ENCODE measurements at places on chromosomes 1 and 21. TPM values are rescaled to one million over a fixed set of nuclear protein-coding genes. Genes with fewer than 3 reads are reported as not detected.

GPR37L1 gene
- total RNA-seq = under 0.01 TPM

FCRL6 gene
- total RNA-seq = not detected

TM2D1 gene
- 56.0 TPM for total RNA-seq

LGR6 gene
- not detected for total RNA-seq

USP25 gene
- total RNA-seq = 27.1 TPM

LAMTOR5 gene
- total RNA-seq = 66.4 TPM

RASSF5 gene
- total RNA-seq = 5.2 TPM

TNFAIP8L2 gene
- total RNA-seq = not detected

CHIT1 gene
- 0.18 TPM for total RNA-seq

RGS7 gene
- under 0.01 TPM for total RNA-seq

IGSF5 gene
- total RNA-seq = not detected

ATP1A2 gene
- 0.65 TPM for total RNA-seq

SLC45A3 gene
- total RNA-seq = 2.1 TPM

ATP5PB gene
- 264 TPM for total RNA-seq

SERBP1 gene
- 171 TPM for total RNA-seq

SPRR2A gene
- total RNA-seq = not detected

PCBP3 gene
- 1.6 TPM for total RNA-seq

TAS1R1 gene
- total RNA-seq = not detected

TACSTD2 gene
- 0.14 TPM for total RNA-seq

ADAMTS4 gene
- total RNA-seq = 2.3 TPM

LAD1 gene
- not detected for total RNA-seq

LCE2A gene
- total RNA-seq = not detected

RBP7 gene
- not detected for total RNA-seq

NPHS2 gene
- total RNA-seq = not detected

EMC1 gene
- 89.0 TPM for total RNA-seq

IL22RA1 gene
- total RNA-seq = not detected

CRP gene
- not detected for total RNA-seq

MX2 gene
- 2.6 TPM for total RNA-seq

RHD gene
- not detected for total RNA-seq

NTMT2 gene
- not detected for total RNA-seq

CR1L gene
- total RNA-seq = not detected

TSPEAR gene
- not detected for total RNA-seq

KAZN gene
- total RNA-seq = 3.3 TPM

CIART gene
- 3.0 TPM for total RNA-seq

ALPL gene
- total RNA-seq = 1.5 TPM

KHDC4 gene
- 14.6 TPM for total RNA-seq

KIF26B gene
- total RNA-seq = 25.8 TPM

PLA2G2F gene
- not detected for total RNA-seq

CFHR3 gene
- not detected for total RNA-seq

CHI3L2 gene
- total RNA-seq = 1.4 TPM

C1orf94 gene
- not detected for total RNA-seq

COL16A1 gene
- 137 TPM for total RNA-seq

VHLL gene
- total RNA-seq = 0.28 TPM

COL11A1 gene
- total RNA-seq = 17.2 TPM

PLEKHG5 gene
- 7.0 TPM for total RNA-seq

MMEL1 gene
- total RNA-seq = not detected

SAMSN1 gene
- not detected for total RNA-seq

MSH4 gene
- total RNA-seq = 0.46 TPM

AMY2A gene
- not detected for total RNA-seq
